ENCODE measurements at places on chromosomes 2 and 18.

DNA sequence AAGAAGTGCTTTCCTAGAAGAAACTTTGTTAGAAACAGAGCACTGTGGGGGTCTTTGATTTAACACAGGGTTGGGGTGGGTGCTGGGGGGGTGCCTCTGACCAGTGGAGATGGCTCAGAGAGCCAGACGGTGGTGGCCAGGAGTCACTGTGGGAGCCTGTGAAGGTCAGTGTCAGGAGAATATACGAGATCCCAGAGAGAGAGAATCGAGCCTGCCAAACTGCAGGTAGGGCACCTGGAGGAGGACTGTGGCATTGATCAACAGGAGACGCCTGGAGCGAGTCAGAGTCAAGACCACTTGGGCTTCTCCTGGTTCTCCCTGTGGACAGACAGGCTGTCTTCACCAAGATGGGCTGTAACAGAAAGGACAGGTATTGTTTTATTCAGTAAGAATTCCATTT, 136.5 kb upstream of the TWIST2 start:
- DNase-seq: no peak

GRCh38 chr2:169490834-169491233, 11.5 kb downstream of the BBS5 start:
- no peak for DNase-seq

DNA sequence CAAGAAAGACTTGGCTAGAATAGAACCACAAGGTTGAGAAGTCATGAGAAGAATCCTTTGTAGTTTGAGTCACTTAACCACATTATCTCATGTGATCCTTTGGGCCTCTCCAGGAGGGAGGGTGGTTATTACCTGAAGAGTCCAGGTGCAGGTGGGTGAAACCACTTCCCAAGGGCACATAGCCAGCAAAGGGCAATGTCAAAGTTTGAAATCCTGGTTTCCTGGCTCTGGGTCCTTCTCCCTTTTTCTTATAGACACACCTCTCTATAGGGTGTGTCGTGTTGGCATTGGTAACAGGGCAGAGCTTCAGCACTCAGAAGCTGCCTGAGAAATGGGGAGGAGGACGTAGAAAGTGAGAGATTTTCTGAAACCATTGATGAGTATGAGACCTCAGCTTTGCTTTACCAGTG, 137.9 kb downstream of the MGAT5 start:
- DNase-seq: no peak

DNA sequence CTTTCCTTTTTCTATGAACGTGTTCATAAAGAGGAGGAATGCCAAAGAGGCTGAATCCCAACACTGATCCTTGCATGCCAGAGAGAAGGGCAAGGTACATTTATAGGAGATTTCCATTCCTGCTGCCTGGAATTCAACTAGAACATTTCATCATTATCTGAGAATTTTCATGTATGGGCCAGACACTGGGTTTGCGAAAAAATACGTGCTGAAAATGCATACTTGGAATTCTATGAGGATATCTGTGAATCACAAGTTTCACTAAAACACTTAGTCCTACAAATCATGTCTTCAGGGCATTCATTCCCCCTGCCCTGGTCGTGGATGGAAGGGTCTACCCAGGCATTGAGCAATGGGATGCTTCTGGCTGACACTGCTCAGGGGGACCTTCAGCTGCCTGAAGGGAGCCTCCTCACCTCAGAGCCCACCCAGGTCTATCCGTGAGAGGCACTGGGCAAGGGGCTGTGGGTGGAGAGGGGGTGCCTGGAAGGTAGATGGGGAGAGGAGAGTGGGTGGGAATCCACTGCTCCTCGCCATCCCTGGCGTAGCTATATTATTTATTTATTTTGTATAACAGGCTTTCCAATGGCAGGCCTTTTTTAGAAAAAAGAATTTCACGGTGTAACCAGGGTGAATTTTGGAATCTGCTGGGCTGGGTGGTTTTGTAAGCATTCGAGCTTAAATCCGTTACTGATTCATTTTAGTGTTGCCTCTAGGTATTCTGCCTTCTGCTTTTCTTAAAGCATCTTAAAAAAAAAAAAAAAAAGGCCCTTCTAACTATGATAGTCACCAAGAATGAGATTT, 560.6 kb upstream of the ID2 start:
- DNase-seq: no peak

- DNase-seq: no peak
These were observed 172.7 kb upstream of the FHL2 start for GRCh38 chr2:105571445-105571987.

- peak; percentile 90 for DNase-seq
These were observed 124.7 kb downstream of the CABLES1 start for GRCh38 chr18:23259701-23260681.

DNA sequence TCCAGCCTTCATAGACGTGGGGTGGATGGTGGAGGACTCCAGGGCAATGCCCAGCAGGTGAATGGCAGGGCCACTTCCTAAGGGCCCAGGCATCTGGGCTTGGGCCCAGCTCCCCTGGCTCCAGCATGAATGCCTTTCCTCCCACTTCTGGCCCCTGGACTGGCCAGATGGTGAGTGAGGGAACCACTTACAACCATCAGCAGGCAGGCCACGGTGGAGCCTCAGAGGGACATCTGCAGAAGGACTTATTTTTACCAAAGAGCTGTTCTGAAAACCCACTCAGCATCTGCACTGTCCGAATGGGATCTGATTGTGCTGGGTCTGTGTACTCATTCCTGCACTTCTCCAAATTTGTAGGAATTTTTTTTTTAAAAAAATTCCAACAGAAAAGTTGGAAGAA, 69.6 kb downstream of the SNTG2 start:
- DNase-seq: no peak

DNA sequence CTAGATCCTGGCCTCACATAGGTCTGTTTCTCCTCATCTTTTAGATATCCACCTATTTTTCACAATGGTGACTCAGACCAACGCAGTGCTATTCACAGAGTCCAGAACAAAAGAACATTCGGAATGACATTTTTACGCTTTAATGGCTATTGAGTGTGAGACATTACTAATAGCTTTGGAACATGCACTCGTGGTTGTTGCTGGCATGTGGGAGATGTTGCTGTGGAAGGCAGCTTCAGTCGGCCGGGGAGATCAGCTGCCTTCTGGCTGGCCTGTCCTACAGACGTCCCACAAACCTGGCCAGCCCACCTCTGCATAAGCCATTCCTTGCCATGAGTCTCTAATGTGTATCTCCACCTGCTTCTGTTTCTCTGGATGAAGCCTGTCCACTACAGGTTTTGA, 3.4 kb downstream of the MBP start:
- no peak for DNase-seq

DNA sequence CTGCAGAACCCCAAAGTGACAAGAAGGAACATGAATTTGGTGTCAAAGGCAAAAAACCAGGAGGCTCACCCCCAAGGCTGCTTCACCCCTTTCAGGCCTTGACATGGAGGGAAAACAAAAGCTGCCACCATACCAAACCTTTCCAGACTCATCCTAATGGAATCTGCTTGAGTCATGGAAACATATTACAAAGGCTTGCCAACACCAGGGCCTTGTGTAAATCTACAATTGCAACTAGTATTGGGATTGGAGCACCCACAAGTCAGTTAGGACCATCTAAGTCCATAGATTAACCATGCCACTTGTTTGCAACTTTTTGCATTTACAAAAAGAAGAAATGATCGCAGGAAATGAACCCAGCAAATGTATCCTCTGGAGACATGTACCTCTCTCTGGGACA, 297.6 kb downstream of the CDCA7 start:
- DNase-seq: no peak

DNA sequence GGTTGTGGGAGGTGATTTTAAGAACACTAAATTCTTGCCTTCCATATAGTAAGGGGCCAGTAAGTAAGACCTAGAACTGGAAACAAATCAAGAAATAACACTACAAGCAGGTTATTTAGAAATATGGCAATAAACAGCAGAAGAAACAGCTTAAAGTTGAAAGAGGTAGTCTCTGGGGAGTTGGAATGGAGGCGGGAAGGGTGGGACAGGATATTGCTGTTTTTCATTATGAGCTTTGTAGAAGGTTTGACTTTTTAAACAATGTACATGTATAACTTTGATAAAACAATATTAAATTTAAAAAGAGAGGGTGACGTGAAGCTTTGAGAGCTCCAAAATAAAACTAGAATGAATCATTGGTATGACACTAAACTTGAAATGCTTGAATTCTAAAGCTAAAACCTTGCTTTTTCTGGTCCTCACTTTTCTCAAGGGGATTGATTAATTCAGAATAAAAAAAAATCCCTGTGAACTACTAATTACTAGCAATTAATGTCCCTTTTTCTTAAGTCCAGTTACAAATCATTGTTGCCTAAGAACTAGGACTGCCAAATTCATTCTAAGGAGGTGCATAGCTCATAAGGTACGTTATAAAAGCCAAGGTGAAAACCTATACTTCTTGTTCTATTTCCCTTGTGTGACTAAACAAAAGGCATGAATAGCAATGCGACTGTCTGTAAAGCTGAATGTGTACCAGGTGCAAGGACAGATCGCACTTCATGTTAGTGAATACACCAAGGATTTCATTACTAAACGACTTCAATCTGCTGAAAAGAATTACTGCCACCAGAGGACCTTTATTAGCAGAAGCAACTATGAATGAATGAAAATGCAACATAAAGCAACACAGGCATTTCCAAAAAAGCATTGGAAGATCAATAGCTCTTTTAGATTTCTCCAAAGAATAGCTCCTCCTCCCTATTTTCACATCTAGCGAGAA, 177.5 kb downstream of the RBM43 start:
- DNase-seq: no peak

GRCh38 chr2:77228391-77228790, 293.8 kb downstream of the LRRTM4 start:
- DNase-seq: no peak

DNA sequence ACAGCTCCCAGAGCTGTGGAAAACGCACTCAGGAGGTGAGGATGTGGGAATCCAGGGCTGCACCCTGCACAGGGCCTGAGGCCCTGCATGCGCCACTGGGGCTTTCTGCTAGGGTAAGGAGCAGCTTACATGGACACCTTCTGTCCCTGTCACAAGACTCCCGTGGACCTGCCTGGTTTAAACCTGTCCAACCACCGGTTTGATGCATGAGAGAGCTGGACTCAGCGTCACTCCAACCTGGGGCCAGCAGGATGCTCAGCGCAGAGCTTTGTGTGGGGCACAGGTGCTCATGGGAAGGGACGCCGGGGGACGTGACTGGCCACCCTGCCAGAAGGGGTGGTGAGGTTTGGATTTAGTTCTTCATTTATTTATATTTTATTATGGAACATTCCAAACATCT, 24.2 kb downstream of the SNORC start:
- no peak for DNase-seq

- no peak for DNase-seq
These were observed 74.6 kb downstream of the CLHC1 start for GRCh38 chr2:55157474-55157884.

- DNase-seq: no peak
These were observed 117.0 kb upstream of the SMIM21 start for GRCh38 chr18:75544496-75544895.

DNA sequence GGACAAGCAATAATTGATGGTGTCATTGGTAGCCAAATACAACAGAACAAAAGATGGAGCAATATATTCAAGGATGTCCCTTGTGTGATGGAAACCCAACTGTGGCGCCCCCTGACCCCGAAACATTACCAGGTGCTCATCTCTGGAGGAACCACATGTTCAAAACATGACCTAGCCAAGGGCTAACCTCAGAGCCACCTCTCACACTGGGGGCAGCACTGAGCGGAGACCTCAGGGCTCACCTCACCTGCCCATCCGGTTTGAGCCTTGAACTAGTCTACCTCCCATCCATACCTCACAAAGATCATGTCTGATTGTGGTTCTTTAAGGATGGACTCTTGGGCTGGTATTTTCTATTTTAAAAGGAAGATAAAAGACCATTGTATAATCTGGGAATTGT, 314.4 kb upstream of the CDH7 start:
- DNase-seq: peak; percentile 89

GRCh38 chr2:72973566-72974435, 56.5 kb downstream of the EMX1 start:
- peak; percentile 68 for DNase-seq

- DNase-seq: no peak
These were observed 599.4 kb downstream of the XIRP2 start for GRCh38 chr2:167487728-167488127.

- no peak for DNase-seq
These were observed 126.8 kb downstream of the MARCHF4 start for GRCh38 chr2:216245391-216245975.

DNA sequence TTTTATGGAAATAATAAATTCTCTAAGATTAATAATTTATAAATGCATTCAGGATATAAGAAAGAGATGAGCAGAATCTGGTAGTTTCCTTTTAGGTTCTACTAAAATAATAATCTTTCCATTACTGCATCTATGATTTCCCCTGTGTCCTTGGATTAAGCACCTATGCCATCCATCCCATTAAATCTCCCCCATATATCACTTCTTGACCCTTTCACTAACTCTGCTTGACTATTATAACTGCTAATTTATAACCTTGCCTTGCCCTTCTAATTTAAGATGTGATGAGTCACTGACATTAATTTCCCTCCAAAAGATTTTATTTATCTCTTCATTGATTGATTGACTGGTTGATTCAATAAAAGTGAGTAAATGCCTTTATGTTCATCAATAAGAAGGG, 348.3 kb upstream of the LRATD1 start:
- DNase-seq: no peak

DNA sequence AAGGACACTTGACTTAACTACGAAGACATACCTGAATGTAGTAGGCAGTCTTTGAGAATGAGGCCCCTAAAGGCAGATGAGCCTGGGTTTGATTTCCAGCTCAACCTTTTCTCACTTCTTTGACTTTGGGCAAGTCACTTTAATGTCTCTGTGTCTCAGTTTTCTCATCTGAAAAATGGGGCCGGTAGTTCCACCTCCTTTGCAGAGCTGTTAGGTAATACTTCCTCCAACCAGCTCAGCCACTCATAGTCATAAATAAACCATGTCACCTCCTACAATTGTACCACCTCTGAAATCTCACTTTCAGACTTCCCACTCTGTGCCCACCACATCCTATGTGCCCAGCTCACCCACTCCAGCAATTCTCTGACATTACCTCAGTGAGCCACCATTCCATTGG, 10.4 kb downstream of the ARHGAP25 start:
- DNase-seq: no peak

- peak; percentile 65 for DNase-seq
These were observed at the start of gene ARHGEF4 for GRCh38 chr2:130836501-130837174. ARHGEF4 (plus strand) TSS chr2:130836914; CDS start chr2:130836954, 40 bp downstream.
